Activated CD4-positive, alpha-beta T cell treated with anti-CD3 and anti-CD28 coated beads, Interleukin-2, amount 50 U/mL, for 48 hours (primary cell): ENCODE measurements at places on chromosomes 3 and 15.

DNA sequence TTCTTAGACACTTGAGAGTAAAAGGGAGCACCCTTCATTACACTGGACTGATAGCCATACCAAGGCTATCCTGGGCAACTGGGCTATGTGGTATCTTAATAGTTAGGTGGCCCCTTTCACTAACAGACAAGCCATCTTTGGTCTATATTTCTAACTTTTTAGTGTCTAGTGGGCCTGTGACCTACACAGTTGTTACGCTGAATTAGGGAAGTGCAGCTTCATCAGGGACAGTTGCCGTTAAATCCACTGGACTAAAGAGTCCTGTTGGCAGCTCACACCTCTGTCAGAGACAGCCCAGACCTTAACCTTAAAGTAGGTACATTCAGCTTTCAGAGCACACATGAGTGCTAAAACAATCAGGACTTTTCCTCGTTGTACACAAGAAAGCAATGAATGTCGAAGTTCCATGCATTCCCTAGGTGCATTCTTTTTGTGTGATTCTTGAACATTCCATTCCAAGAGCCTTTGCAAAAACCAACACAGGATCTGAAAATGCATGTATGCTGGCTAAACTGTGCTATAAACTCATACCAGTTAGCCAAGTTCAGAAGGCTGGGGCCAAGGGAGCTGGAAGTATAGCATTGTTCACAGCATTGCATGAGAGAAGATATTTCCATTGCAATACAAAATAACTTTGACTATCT, 230.2 kb upstream of the EIF1B start:
- DNase-seq: no peak

GRCh38 chr3:107756649-107757048, 233.9 kb downstream of the BBX start:
- DNase-seq: no peak

- peak; percentile 20 for DNase-seq
Observed at GRCh38 chr3:43523454-43524053, 98.3 kb downstream of the ANO10 start.

GRCh38 chr3:196501316-196502044, 2.1 kb downstream of the RNF168 start:
- no peak for DNase-seq

DNA sequence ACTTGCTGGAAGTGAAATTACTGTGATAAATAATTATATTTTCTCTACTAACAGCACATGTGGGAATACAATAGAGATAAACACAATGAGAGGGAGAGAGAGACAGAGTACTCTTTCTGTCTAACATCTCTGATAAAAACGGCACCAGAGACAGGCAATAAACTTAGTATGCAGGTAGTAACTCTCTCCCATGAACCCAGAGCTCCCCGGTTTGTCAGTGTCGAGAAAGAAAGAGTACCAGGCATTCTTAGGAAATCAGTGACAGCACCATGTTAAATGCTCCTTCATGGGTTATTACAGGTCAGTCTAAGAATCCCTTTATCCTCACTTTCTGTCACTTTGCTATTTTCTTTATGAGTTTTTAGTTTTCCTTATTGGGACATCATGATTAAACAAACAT, 110.7 kb upstream of the EPHA3 start:
- DNase-seq: no peak

GRCh38 chr3:140051019-140051957, 116.3 kb downstream of the CLSTN2 start:
- DNase-seq: peak; percentile 3

DNA sequence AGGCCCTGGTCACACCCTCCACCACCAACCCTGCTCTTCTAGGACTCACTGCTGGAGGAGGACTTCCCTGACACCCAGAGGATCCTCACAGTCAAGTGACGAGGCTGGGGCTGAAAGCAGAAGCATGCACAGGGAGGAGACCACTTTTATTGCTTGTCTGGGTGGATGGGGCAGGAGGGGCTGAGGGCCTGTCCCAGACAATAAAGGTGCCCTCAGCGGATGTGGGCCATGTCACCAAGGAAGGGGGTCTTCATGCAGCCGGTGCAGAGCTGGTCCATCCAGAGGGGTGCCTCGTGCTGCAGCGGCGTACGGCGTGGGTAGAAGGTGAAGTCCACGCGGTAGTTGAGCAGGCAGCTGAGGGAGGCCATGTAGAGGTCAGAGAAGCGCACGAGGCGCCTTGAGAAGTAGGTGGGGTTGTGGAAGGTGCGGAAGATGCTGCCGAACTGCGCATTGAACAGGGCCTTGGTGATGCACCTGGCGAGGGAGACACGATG, 9.4 kb downstream of the NT5DC2 start:
- no peak for DNase-seq

DNA sequence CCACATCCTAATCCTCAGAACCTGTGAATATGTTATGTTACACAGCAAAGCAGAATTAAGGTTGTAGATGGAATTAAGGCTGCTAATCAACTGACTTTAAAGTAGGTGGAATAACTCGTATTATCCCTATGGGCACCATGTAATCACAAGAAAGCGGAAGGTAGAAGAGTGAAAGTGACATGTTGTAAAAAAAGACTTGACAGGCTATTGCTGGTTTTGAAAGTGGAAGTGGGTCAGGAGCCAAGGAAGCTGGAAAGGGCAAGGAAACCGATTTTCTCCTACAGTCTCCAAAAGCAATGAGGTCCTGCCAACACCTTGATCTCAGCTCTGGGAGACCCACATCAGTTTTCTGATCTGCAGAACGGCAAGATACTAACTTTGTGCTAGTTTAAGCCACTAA, 6.6 kb downstream of the TP63 start:
- no peak for DNase-seq

DNA sequence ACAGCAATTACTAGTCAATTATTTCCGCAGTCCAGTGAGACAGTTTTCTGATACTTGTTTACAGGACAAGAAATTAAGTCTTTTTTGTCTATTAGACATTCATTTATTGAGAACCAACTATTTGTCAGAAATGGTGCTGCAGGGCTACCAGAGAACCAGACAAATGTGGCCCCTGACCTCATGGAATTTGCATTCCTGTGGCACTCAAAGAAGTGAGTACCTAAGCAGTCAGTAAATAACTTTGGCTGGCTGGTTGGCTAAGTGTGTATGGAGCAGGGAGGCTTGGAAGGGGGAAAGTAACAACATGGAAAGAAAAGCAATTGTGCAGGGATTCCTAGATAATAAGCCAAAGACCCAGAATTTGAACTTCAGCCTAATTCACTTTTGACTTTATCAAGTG, 837.0 kb upstream of the CFAP20DC start:
- no peak for DNase-seq
